ENCODE measurements at places on chromosomes 4 and X. TPM values are rescaled to one million over a fixed set of nuclear protein-coding genes. Genes with fewer than 3 reads are reported as not detected.

DNA sequence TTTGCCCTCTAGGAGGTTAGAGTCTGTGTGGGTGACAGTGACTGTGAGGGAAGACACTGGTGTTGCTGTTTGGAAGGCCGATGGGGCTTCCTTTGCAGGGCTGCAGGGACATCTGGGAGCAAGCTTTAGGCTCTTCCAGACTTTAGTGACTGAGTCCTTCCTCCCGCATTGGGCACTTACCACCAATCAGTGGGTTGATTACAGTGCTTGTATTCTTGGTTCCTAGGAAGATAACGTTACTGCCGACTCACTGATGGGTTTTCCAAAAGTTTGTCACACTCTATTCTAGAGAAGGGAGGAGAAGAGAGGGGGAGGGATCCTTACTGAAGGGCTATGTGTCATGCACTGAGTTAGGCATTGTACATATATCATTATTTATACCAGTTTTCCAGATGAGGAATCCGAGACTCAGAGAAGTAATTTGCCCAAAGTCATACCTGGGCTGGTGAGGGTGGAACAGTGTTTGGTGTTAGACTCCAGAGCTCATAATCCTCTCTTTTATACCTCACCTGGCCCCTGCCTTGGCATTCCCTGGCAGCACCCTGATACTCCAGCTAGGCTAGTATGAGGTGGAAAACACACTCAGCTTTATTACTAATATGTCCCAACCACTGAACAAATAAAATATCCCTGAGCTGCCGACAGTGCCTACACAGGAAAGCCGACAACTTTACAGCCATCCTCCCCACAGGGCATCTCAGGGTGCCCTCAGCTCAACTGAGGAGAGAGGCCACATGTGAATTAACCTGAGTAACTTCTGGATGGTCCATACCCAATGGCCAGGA, 3.8 kb downstream of the CHST7 start:
- no peak overlapping the region for H3K27ac ChIP-seq
- DNase-seq, result no peak
- no peaks in the 10 kb centered on the region for H3K4me1 ChIP-seq
- H3K4me3 ChIP-seq, result no peak overlapping the region
- H3K27me3 ChIP-seq, result no peaks in the 10 kb centered on the region

- no peak overlapping the region for H3K27ac ChIP-seq
- DNase-seq, result no peak
- no peak overlapping the region for H3K4me3 ChIP-seq
- H3K27me3 ChIP-seq, result no peaks in the 10 kb centered on the region
- H3K4me1 ChIP-seq, result no peaks in the 10 kb centered on the region
These were observed 248.0 kb downstream of the TRIML1 start for GRCh38 chr4:188387179-188387791.

Gene TIGD4
- total RNA-seq, result 0.11 TPM

GRCh38 chrX:33211356-33212260, at the start of gene DMD:
DMD (minus strand) TSS chrX:33211549; CDS start chrX:33211312, 237 bp downstream.
- no peak within 1 kb of the TSS for H3K4me3 ChIP-seq
- no peaks in the 10 kb centered on the region for H3K36me3 ChIP-seq
- H3K27ac ChIP-seq, result no peak within 1 kb of the TSS
- no peak for DNase-seq

GRCh38 chr4:7255996-7256395, 63.7 kb downstream of the SORCS2 start:
- H3K4me3 ChIP-seq, result no peak overlapping the region
- DNase-seq, result no peak
- no peaks in the 10 kb centered on the region for H3K4me1 ChIP-seq

GRCh38 chrX:44843318-44843702, 511 bp upstream of the DUSP21 start:
- H3K4me3 ChIP-seq, result no peak overlapping the region
- H3K27me3 ChIP-seq, result no peaks in the 10 kb centered on the region
- H3K4me1 ChIP-seq, result peaks cover 14% of the 10 kb centered on the region
- peak overlapping the region; percentile 89 for H3K27ac ChIP-seq
- H3K36me3 ChIP-seq, result no peaks in the 10 kb centered on the region
- peak; percentile 10 for DNase-seq

- H3K27me3 ChIP-seq, result no peaks in the 10 kb centered on the region
- peaks cover 31% of the 10 kb centered on the region for H3K4me1 ChIP-seq
- DNase-seq, result peak; percentile 66
- H3K4me3 ChIP-seq, result peak overlapping the region; percentile 53
- no peaks in the 10 kb centered on the region for H3K36me3 ChIP-seq
- H3K27ac ChIP-seq, result peak overlapping the region; percentile 91
These were observed 50.3 kb upstream of the ENPP6 start for GRCh38 chr4:184267673-184268583.

DNA sequence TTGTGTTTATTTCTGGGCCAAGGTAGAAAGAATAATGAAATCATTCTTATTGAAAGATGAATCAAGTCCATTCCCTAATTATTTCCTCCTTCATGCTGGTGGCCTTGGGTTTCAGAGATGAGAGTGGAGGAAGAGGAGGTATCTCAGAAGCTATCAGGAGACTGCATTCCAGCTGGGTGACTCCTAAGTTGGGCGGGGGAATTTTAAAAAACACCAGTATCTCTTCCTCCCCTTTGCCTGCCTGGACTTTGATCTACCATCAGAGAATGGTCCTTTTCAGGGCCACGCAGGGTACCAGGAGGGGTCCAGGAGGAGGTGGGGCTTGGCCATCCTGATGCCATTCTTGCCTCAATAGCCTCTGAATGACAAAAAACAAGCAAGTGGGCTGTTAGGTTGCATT, 104.4 kb downstream of the ASMT start:
- H3K4me3 ChIP-seq, result no peak overlapping the region
- no peak for DNase-seq
- H3K36me3 ChIP-seq, result no peaks in the 10 kb centered on the region
- H3K27ac ChIP-seq, result no peak overlapping the region

Gene USP46
- 11.2 TPM for total RNA-seq

DNA sequence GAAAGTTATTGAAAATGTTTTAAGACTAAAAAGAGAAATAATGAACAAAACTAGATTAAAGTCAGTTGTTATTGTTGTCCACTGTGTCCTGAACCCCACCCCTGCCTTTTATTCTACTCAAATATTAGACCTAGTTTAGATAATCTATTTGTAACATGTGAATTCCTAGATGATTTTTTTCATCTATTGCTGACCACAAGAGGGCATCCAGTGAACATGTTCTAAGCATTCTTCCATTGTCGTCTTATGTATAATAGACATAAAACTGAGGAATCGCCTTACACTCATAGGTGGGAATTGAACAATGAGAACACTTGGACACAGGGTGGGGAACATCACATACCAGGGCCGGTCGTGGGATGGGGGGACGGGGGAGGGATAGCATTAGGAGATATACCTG, 36.4 kb upstream of the HPRT1 start:
- H3K27ac ChIP-seq, result no peak overlapping the region
- no peaks in the 10 kb centered on the region for H3K4me1 ChIP-seq
- H3K27me3 ChIP-seq, result no peaks in the 10 kb centered on the region
- peaks cover 64% of the 10 kb centered on the region for H3K36me3 ChIP-seq

Gene CENPVL3
- total RNA-seq, result not detected

Gene HOPX
- 0.24 TPM for total RNA-seq

Gene SATL1
- total RNA-seq, result not detected

DNA sequence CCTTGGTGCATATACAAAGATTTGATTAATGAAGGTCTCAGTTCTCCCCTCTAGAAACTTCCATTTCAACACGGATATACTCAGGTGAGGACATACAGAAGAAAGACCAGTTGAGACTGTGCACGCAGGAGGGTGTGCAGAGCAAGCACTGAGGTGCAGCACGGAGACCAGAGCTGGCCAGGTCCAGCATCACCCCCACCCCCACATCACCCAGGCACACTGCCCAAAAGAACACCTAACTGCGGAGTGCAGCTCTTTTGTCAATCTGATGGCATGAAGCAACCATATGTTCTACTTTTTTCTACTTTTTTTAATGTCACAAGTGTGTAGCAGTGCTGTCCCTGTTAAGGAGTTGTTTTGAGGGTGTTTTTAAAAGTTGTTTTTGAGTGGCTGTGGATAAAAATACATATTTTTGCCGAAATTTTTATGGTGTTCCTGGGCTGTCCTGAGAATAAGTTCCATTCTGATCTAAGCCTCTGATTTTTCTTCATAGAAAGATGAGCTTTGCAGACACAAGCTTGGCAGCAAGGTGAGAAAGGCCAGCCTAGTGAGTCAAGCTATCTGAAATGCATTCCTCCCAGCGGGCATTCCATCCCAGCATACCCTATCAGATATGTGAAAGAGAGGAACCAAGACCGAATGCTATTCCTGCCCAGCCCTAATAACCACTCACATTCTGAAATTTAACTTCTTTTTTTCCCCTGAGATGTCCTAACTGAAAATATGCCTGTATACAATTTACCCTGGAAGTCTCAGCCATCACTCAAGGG, 173.7 kb downstream of the PTTG2 start:
- no peaks in the 10 kb centered on the region for H3K4me1 ChIP-seq
- H3K36me3 ChIP-seq, result no peaks in the 10 kb centered on the region
- no peak overlapping the region for H3K27ac ChIP-seq
- H3K4me3 ChIP-seq, result no peak overlapping the region
- no peak for DNase-seq

Gene CT45A1
- total RNA-seq, result 2.7 TPM

Gene SCRG1
- total RNA-seq, result not detected

GRCh38 chr4:42271096-42271495, 118.6 kb upstream of the BEND4 start:
- no peaks in the 10 kb centered on the region for H3K4me1 ChIP-seq
- H3K36me3 ChIP-seq, result no peaks in the 10 kb centered on the region
- H3K27ac ChIP-seq, result no peak overlapping the region
- H3K4me3 ChIP-seq, result no peak overlapping the region

- no peaks in the 10 kb centered on the region for H3K36me3 ChIP-seq
- DNase-seq, result no peak
- H3K27ac ChIP-seq, result no peak overlapping the region
- H3K4me1 ChIP-seq, result no peaks in the 10 kb centered on the region
- H3K4me3 ChIP-seq, result no peak overlapping the region
These were observed 6.3 kb upstream of the RGS12 start for GRCh38 chr4:3286335-3287175.

Gene NAP1L3
- not detected for total RNA-seq

Gene CITED1
- 4.7 TPM for total RNA-seq

DNA sequence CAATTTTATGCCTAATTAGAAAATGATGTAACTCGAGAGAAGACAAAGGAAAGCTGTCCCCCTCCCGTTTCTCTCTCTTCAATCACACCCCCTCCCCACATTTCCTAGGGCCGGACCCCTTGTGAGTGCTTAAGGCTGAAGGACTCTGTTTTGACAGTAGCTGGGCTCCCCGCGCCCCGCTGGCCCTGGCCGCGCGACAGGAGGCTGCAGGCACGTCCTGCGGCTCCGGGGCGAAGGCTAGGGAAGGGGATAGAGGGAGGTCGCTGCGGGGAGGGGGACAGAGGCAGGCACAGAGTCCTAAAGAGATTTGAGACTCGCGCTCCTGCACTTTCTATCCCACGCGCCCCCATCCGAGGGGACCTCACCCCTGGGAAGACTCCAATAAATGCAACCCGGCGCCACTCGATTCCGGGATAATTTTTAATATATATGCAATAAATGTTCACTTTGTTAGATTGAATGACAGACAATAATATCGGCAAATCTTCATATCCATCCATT, 56.2 kb upstream of the TMEM33 start:
- DNase-seq, result no peak
- H3K4me3 ChIP-seq, result no peak overlapping the region
- peaks cover 34% of the 10 kb centered on the region for H3K27me3 ChIP-seq
- peaks cover 9% of the 10 kb centered on the region for H3K4me1 ChIP-seq

DNA sequence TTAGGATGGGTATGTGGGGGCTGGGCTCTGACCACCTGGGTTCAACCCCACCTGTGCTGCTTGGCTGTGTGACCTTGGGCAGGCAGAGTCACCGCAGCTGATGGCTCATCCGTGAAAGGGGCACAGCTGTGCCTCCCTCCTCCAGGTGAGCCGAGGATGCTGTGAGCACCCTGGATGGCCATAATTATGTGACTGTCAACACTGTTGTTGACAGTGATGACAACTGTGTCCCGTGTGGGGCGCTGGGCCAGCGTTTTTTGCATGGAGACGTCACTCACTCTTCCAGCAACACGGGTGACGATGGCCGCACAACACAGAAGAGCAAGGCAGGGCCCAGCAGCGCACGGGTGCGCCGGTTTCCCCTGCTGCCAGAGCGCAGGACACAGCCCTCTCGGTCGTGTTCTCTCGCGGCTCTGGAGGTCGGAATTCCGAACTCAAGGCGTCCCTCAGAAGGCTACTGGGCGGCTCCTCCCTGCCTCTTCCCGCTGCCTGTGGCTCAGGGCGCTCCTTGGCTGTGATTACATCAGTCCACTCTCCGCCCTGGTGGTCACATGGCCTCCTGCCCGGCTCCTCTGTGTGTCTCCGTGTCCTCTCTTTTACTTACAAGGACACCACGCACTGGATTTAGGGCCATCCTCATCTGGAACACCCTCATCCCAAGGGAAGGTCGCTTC, 1.3 kb downstream of the SH3TC1 start:
- H3K27me3 ChIP-seq, result peaks cover 4% of the 10 kb centered on the region
- no peak overlapping the region for H3K4me3 ChIP-seq
- peak; percentile 47 for DNase-seq
- H3K4me1 ChIP-seq, result peaks cover 16% of the 10 kb centered on the region

GRCh38 chr4:123479944-123480343, 83.3 kb downstream of the SPRY1 start:
- H3K36me3 ChIP-seq, result no peaks in the 10 kb centered on the region
- no peak for DNase-seq
- H3K27me3 ChIP-seq, result no peaks in the 10 kb centered on the region
- H3K4me3 ChIP-seq, result no peak overlapping the region
- no peak overlapping the region for H3K27ac ChIP-seq

DNA sequence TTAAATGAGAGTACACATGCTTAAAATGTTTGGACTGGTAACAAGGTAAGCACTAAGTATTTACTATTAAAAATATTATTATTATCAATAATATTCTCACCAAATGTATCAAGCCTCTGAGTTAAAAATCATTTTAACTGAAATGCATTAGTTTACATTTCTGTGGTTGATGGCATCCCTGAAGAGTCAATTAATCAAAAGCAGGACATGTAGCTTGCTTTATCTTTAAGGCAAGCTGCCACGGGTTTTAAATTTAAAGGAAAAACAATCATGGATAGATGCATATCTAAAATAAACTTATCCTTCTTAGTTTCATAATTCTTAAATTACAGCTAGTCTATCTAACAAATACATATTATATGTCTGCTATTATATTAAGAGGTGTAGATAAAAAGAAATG, 584.8 kb upstream of the INTU start:
- H3K4me3 ChIP-seq, result no peak overlapping the region
- DNase-seq, result no peak
- H3K27me3 ChIP-seq, result no peaks in the 10 kb centered on the region
- no peak overlapping the region for H3K27ac ChIP-seq

GRCh38 chr4:7336732-7337131, 98.0 kb downstream of the PSAPL1 start:
- no peak for DNase-seq
- H3K4me1 ChIP-seq, result no peaks in the 10 kb centered on the region
- H3K27me3 ChIP-seq, result no peaks in the 10 kb centered on the region

GRCh38 chr4:145347684-145348083, 134.0 kb upstream of the SMAD1 start:
- no peaks in the 10 kb centered on the region for H3K4me1 ChIP-seq
- no peak for DNase-seq
- no peak overlapping the region for H3K27ac ChIP-seq
- H3K36me3 ChIP-seq, result no peaks in the 10 kb centered on the region
- H3K4me3 ChIP-seq, result no peak overlapping the region
- peaks cover 9% of the 10 kb centered on the region for H3K27me3 ChIP-seq

Gene SOWAHD
- total RNA-seq, result not detected

Gene BEND2
- total RNA-seq, result not detected

GRCh38 chrX:66635360-66635759, 3.5 kb downstream of the EDA2R start:
- H3K27ac ChIP-seq, result no peak overlapping the region
- H3K4me1 ChIP-seq, result no peaks in the 10 kb centered on the region
- no peaks in the 10 kb centered on the region for H3K36me3 ChIP-seq
- no peak overlapping the region for H3K4me3 ChIP-seq
- no peak for DNase-seq

Gene CAPN6
- not detected for total RNA-seq
